ENCODE measurements at places on chromosomes 12 and 14.

GRCh38 chr12:44441155-44441554 lies 435.0 kb downstream of the NELL2 start:
- no peak for DNase-seq

DNA sequence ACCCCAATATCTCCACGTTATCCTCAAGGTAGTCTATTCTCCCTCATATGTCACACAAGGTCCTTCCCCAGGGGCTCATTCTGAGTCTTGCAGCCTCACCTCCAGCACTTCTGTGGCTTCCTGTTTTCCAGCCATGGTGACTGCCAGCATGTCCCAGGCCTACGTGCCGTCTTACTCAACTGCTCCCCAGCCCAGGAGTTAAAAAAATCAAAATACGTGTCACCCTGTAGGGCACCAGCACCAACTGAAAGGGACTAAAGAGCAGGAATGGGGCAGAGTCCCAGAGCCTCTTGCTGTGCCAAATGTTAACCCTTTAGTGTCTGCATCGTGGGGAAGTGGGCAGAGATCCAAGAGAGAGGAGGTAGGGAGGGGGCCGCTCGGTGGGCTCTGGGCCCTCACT lies 37.0 kb upstream of the MED13L start:
- no peak for DNase-seq

DNA sequence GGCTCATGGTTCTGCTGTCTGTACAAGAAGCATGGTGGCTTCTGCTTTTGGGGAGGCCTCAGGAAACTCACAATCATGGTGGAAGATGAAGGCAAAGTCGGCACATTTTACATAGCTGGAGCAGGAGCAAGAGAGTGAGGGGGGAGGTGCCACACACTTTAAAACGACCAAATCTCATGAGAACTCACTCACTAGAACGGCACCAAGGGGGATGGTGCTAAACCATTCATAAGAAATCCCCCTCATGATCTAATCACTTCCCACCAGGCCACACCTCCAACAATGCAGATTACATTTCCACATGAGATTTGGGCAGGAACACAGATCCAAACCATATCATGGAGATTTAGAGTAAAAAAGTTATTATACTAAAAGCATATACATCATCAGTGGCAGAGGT lies 13.6 kb upstream of the LEMD3 start:
- no peak for DNase-seq

DNA sequence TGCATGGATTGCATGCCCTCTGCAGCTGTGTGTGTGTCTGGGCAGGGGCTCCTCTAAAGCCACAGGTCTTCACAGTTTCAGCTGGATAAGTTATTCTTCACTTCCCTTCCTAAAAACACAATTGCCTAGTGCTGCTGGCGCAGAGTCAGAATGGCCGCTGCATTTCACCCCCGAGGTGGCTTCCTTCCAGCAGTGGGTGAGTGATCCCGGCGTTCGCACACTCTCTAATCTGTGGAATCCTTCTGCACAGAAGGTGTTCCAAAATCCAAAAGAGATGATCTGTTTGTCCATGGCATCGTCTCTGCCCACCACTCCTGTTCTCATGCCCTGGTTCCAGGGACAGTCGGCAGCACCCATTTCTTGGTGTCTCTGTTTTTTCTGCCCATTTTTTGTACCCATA lies 340.7 kb downstream of the DPF3 start:
- no peak for DNase-seq

GRCh38 chr12:28879379-28879778 lies 269.7 kb upstream of the FAR2 start:
- DNase-seq: no peak

Data from NCI-H524 treated with DMSO at 0.1 percent for 48 hours (cell line).